ENCODE measurements at places on chromosomes 13 and 19. TPM values are rescaled to one million over a fixed set of nuclear protein-coding genes. Genes with fewer than 3 reads are reported as not detected.

TPTE2 gene
- not detected for total RNA-seq

LILRB5 gene
- total RNA-seq, result not detected

MYH14 gene
- not detected for total RNA-seq

GRIK5 gene
- total RNA-seq, result 0.07 TPM

RASGRP4 gene
- not detected for total RNA-seq

MADCAM1 gene
- total RNA-seq, result not detected

All from M059J (cell line).